Thoracic aorta (tissue), 2 donors: ENCODE measurements at places on chromosomes 3 and 15.

DNA sequence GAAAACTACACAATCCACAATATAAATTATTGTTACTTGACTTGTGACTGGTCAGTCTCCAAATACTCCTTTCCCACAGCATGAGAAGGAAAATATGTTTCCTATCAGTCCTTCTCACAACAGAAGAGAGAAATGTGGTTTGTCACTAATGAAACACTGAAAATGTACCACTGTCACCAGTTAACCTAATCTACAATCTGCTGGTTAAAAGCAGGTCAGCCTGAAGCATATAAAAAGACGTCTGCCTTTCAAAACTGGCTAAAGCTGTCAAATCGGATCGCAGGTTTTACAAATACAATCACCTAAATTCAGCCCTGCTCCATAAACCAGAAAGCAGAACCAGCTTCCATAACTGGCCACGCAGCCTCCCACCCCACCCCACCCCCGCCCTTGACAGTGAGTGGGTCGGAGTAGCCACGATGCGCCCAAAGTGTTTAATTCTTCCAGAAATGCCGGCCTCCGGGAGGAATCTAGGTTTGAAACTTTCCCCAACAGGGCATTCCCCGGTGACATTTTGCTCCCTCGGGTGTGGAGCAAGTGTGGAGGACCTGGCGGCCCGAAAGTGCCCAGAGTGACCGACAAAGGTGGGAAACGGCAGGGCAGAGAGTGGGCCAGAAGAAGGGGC is 682 bp downstream of the ETFA start:
- no peaks in the 10 kb centered on the region for H3K36me3 ChIP-seq
- H3K27me3 ChIP-seq: no peaks in the 10 kb centered on the region

GRCh38 chr3:62785384-62785783 is 89.8 kb downstream of the CADPS start:
- DNase-seq: no peak
- no peaks in the 10 kb centered on the region for H3K4me1 ChIP-seq
- no peaks in the 10 kb centered on the region for H3K27me3 ChIP-seq
- H3K4me3 ChIP-seq: no peak overlapping the region
- H3K36me3 ChIP-seq: no peaks in the 10 kb centered on the region

- no peaks in the 10 kb centered on the region for H3K4me1 ChIP-seq
- H3K36me3 ChIP-seq: no peaks in the 10 kb centered on the region
- H3K27me3 ChIP-seq: no peaks in the 10 kb centered on the region
- DNase-seq: no peak
- no peak overlapping the region for H3K27ac ChIP-seq
Observed at GRCh38 chr15:29369261-29369660, 99.6 kb upstream of the NSMCE3 start.

GRCh38 chr3:43762451-43762850 is 71.7 kb downstream of the ABHD5 start:
- H3K27me3 ChIP-seq: no peaks in the 10 kb centered on the region
- no peak overlapping the region for H3K27ac ChIP-seq
- H3K36me3 ChIP-seq: no peaks in the 10 kb centered on the region

GRCh38 chr3:126390201-126390600 is 4.5 kb upstream of the CFAP100 start:
- H3K27me3 ChIP-seq: no peaks in the 10 kb centered on the region
- DNase-seq: no peak
- H3K4me3 ChIP-seq: no peak overlapping the region
- H3K36me3 ChIP-seq: no peaks in the 10 kb centered on the region
- H3K4me1 ChIP-seq: peaks cover 20% of the 10 kb centered on the region

DNA sequence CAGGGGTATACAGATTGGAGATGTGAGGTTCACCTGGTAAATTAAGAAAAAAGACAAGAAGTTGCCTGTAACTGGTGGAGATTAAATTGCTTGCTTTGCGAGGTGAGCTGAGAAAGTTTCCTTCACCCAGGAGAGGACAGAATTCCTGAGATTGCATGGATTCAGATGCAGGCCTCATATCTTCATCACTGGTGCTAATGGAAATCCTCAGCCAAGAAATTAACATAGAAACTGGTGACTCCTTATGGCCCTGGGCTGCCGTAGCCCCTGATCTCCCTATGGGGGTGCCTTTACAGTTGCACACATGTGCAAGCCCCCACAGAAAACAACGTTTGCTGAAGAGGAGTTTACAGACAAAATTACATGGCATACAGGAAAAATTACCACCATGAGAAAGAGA is 68.0 kb downstream of the EEFSEC start:
- H3K4me3 ChIP-seq: no peak overlapping the region
- H3K36me3 ChIP-seq: no peaks in the 10 kb centered on the region
- H3K27ac ChIP-seq: no peak overlapping the region
- H3K4me1 ChIP-seq: no peaks in the 10 kb centered on the region
